ENCODE measurements at places on chromosomes 11 and 22. TPM values are rescaled to one million over a fixed set of nuclear protein-coding genes. Genes with fewer than 3 reads are reported as not detected.

Gene CRYBB3
- 0.52 TPM for total RNA-seq

DNA sequence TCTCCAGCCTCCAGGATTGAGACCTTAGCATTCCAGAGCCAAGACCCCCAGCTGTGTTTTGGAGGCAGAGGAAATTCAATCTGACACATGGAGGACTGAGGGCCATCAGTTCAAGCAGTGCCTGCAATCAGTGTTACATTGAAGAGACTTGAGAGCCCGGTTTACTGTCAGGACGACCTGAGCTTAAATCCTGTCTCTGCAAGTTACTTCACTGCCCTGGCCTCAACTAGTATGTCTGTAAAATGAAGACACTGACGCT is 35.1 kb downstream of the TRIM29 start:
- DNase-seq, result no peak

Gene SCGB1C1
- not detected for total RNA-seq

GRCh38 chr11:119081682-119082260 is 2.9 kb upstream of the HMBS start:
- DNase-seq, result no peak

DNA sequence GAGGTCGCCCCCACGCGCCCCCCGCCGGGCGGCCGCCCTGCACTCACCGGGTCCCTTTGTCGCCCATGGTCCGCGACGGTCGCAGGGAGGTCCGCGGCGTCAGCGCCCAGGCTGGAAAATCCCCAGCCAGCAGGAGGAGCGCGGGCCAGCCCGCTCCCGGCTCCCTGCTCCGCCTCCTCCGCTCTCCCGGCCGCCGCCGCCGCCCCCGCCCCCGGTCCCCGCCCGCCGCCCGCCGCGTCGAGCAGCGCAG is at the start of gene ARRB1:
Gene ARRB1 (minus strand): TSS at position 121 of the 250 bp plus-strand sequence. CDS start 54 bp downstream, at position 67.
- no peak for DNase-seq

Gene OR10W1
- not detected for total RNA-seq

Gene FERMT3
- total RNA-seq, result 217 TPM

- no peak for DNase-seq
Observed at GRCh38 chr22:41949297-41949965, 2.5 kb upstream of the CENPM start.

DNA sequence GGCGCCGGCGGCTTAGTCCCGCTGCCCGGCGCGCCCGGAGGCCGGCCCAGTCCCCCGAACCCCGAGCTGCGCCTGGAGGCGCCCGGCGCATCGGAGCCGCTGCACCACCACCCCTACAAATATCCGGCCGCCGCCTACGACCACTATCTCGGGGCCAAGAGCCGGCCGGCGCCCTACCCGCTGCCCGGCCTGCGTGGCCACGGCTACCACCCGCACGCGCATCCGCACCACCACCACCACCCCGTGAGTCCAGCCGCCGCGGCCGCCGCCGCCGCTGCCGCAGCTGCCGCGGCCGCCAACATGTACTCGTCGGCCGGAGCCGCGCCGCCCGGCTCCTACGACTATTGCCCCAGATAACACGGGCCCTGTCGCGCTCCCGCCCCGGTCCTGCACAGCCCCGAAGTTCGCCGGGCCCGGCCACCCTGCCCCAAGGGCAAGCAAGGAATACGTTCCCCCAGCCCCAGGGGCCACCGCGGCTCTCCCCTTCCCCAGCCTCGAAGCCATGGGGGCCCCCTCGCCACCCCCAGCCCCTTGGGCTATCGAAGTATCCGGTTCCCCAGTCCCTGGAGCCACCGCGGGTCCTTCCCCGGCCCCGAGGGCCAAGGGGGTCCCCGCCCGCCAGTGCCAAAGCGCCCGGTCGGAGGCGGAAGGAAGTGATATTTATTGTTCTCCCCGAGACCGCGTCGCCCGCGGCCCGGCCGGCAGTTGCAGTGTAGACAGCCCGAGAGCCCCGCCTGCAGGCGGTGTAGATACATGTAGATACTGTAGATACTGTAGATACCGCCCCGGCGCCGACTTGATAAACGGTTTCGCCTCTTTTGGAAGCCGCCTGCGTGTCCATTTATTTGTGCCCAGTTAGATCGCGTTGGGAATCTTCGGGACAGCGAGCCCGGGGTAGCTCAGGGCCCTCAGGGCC is 6.2 kb downstream of the TBX1 start:
- DNase-seq, result peak; percentile 83

DNA sequence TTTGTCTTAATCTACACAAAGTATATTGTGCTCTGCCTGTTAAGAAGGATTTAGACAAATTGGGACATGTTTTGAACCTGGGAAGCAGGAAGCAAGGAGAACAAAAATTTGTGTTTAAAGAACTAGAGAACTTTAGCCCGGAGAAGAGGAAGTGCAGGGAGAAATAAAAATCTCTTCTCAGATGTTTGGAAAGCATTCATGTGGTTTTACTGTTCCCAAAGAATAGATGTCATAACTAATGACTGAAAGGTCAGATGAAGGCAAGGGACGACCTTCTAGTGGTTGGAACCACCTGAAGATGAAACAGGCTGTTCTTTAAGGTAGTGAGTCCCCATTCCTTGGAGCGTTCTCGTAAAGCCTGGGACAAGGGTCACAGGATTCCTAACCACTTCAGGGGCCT is 38.3 kb downstream of the IRAG1 start:
- DNase-seq, result no peak

DNA sequence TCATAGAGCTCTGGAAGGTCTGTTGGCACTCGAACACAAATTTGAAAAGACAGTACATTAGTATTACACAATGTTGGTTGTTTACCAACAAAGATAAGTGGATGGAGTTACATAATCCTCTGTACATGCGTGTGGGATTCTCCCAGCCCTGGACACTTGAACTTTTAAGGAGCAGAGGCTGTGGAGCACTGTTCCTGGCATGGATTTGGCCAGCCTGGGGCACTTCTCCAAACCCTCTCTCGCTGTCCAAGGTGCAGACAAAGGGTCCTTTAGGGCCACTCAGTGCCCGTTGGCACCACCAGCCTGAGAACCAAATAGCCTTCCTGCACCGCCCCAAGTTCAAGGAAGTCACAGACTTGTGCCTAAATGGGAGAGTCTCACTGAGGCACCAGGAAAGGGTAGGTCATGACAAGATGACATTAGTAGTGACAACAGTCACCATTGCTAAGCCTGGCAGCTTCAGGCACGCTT is 1.6 kb upstream of the ANO1 start:
- no peak for DNase-seq

GRCh38 chr22:24460418-24461089 is 33.2 kb downstream of the ADORA2A start:
- peak; percentile 55 for DNase-seq

Gene RASL10A
- 0.70 TPM for total RNA-seq

- DNase-seq, result no peak
Observed at GRCh38 chr22:48037618-48038017, 1275.2 kb downstream of the TBC1D22A start.

- no peak for DNase-seq
Observed at GRCh38 chr22:38638728-38639127, 17.5 kb downstream of the FAM227A start.

DNA sequence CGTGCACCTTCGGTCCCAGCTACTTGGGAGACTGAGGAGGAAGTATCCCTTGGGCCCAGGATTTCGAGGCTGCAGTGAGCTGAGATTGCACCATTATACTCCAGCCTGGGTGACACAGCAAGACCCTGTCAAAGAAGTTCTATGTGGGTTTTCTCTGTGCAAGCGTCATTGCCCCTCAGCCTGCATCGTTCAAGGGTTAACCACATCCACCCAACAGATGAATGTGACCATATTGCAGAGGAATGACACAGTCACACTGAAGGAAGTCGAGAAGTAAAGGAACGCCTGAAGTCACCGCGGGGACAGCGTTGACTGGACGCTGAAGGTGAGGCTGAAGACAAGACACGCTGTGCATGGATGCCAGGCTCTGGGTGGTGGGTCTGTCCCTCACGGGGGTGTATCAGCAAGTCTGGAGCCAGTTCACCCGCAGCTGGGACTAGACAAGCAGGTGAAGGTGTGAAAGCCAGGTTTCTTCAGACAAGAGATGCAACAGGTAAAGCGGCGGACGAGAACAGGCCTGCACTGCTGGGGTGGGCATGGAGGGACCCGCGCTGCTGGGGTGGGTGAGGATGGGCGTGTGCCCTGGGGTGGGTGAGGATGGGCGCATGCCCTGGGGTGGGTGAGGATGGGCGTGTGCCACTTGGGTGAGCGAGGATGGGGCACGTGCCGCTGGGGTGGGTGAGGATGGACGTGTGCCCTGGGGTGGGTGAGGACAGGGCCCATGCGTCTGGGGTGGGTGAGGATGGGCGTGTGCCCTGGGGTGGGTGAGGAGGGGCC is 36.5 kb upstream of the TOLLIP start:
- DNase-seq, result peak; percentile 80

DNA sequence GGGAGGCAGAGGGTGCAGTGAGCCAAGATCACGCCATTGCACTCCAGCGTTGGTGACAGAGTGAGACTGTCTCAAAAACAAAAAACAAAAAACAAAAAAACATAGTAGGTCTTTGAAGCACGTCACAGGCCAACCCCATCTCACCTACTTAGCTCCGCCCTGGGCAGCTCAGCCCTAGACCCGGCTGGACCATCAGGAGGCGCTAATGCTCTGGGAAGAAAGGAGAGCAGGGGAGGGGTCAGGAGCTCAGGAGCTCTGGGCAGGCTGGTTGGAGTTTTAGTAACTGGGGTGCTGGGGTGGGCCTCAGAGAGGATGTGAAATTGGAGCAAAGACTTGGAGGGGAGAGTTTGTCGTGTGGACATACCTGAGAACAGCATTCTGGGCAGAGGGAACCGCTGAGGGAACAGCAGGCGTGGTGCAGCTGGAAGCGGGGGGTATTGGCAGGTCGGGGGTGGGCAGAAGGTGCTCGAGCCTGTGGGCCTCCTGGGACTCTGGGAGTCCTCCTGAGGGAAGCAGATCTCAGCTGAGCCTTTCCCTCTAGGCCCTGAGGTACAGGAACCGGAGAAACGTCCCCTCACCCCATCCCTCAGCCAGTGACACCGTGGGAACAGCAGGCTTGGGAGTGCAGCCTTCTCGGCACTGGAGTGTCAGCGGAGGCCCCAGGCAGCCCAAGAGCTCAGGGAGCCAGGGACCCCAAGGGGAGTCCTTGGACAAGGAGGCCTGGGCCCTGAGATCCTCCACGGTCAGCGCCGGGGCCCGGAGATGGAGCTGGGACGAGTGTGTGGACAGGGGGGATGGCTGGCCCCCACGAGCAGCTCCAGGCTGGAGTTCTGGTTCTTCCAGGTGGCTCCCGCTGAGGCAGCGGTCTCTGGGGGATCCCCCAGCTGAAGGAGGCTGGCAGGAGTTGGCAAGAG is 2.2 kb upstream of the RPS6KA4 start:
- DNase-seq, result no peak

Gene RPS3
- 3,262 TPM for total RNA-seq

DNA sequence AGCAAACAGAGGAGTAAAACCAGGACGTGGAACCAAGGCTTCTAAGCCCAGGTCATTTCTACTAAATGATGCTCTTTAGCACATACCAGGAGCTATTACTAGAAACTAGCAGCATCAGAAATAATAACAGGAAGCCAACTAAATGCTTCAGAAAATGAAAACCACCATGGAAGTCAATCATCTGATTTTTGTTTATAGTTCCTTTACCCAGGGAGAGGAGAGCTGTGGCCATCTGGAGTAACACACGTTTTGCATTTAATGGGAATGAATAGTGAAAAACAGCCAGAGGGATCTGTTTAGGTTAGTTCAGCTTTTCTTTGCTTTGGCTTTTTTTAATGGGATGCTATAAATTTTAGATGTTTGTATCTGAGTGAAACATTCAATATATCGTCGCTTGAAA is 250.7 kb upstream of the ARHGAP20 start:
- DNase-seq, result no peak

- DNase-seq, result no peak
Observed at GRCh38 chr22:49215840-49216239, 611.8 kb downstream of the BRD1 start.

GRCh38 chr11:4093519-4094347 is 866 bp upstream of the RRM1 start:
- DNase-seq, result no peak

GRCh38 chr22:29750559-29751538 is 16.0 kb downstream of the ZMAT5 start:
- peak; percentile 58 for DNase-seq

DNA sequence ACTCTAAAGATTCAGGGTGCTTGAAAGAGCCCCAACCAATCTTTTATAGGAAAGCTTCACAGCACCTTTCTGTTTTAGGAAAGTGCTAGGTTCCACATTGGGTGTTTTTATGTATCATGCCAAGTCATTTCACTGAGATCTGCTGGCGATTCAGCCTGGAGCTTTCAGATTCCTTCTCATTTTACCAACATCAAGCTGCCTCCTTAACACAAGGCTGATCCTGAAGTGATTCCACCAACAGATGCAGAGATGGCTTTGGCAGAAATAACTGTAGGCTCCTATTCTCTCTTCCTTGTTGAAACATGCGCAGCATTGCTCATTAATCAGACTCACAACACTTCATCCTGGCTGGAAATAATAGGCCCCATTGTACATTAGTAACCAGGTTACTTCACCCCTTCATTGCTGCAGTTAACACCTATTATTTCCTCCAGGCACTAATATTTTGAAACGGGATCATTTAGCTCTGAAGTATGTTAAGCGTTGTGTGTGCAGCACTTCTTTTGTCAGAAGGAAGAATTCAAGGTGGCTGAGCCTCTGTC is 89.0 kb downstream of the OPCML start:
- DNase-seq, result no peak

- no peak for DNase-seq
Observed at GRCh38 chr11:89583580-89583979, 92.4 kb upstream of the NOX4 start.

- no peak for DNase-seq
Observed at GRCh38 chr11:99256614-99257013, 235.9 kb downstream of the CNTN5 start.

Gene OR2AT4
- total RNA-seq, result not detected

DNA sequence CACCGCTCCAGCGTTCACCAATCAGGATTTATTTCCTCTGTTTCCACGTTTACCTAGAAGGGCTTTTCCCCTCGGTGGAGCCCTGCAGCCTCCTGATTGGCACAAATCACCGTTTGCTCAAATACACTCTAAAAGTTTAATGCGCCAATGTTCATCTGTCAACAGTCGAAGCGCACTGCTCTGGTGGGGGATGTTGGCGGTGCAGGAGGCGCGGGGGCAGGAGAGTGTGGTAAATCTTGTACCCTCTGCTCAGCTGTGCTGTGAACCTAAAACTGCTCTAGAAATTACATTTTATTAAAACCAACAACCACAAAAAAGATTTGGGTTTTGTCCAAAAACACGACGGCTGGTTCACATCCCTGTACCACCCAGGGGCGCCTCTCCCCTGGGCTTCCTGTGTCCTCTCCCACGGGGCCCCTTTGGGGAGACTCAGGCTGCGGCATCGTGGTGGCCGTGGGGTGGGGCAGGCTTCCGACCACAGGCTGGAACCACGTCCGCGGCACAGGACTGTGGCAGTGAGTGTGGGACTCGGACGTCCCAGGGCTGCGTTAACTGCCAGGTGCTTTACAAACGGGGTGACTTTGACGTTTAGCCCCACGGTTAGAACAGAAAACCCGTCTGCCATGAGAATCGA is 13.5 kb downstream of the TTLL8 start:
- no peak for DNase-seq

Gene OR10D3
- not detected for total RNA-seq

Gene GLB1L2
- total RNA-seq, result 2.0 TPM

Gene OR4D5
- not detected for total RNA-seq

Gene RAB36
- 0.37 TPM for total RNA-seq

Gene OR9I1
- total RNA-seq, result not detected

Gene APOL5
- not detected for total RNA-seq

Gene ACR
- not detected for total RNA-seq
